Activated T-cell treated with anti-CD3 and anti-CD28 coated beads, Interleukin-2, amount 50 U/mL, for 24 hours (primary cell): ENCODE measurements at places on chromosomes 5 and 9.
A peak's percentile ranks its signal among the peaks of the same experiment; 100 is the strongest.

DNA sequence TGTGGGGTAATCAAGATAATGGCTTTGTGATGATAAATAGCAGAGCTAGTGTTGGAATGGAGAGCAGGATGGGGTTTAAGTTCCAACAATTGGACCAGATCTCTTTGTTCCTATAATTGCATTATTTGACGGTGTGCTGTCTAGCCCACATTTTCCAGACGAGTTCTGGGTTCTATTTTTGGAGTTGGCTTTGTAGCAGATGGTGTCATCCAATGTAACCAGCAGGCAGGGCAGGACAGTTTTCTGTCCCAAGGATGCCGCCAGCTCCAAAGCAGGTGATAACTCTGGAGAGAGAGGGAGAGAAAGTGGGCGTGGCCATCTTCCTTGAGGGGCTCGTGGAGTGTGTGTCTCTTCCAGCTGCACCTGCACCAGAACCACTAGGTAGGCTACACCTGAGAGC lies 251.3 kb downstream of the KIF4B start:
- DNase-seq, result no peak

- no peak for DNase-seq
Observed at GRCh38 chr9:127724012-127724411, 8.1 kb downstream of the TTC16 start.

- DNase-seq, result no peak
Observed at GRCh38 chr5:161311146-161311708, 235.3 kb downstream of the GABRB2 start.

- DNase-seq, result peak; percentile 39
Observed at GRCh38 chr9:92962303-92962649, 15.0 kb downstream of the FGD3 start.

DNA sequence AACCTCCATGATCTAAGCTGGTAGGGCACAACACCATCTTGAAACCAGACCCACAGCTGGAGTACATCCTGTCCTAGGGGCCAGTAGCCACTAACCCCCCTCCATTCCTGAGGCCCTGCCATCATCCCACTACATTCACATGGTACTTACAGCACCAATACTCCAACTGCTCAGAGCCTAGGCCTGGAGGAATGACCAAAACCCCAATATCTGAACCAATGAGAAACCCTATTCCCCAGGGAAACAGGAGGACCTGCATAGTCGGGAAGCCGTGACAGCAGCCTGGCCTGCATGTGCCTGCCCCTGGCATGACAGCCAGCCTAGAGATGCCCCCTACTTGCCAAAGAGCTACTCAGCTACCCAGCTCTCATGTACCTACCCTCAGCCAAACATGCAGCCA lies 65.4 kb upstream of the DMRT1 start:
- no peak for DNase-seq

- DNase-seq, result no peak
Observed at GRCh38 chr5:119395080-119395836, 39.4 kb downstream of the TNFAIP8 start.

DNA sequence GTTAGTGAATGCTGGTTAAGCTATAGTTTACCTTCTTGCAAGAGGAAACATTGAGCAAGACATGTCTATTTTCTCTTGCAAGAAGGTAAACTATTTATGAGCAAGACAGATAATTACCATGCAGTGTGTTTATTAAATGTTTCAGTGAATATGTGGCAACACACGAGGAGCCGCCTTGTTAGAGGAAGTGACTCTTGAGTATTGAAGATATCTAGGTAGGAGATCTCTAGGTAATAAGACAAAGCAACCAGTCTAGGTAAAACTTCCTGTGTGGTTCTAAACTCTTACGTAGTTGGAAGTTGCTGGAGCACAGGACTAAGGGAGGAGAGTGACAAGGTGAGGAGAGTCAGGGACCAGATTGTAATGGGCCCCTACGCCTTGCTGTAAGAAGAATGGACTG lies 16.8 kb downstream of the SKP2 start:
- no peak for DNase-seq

DNA sequence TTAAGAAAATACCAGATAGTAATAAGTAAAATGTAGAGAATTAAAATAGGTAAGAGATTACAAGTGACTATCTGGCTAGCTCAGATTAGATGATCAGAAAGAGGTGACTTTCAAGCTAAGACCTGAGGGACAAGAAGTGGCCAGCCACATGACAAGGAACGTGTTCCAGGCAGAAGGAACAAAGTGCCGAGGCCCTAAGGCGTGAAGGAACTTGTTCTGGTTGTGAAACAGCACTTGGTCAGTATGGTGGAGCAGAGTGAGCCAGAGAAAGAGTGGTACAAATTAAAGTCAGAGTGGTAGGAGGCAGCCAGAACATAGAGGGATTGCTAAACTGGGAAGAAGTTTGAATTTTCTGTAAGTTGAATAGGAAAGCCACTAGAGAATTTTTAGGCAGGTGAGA lies 73.6 kb downstream of the ADRB2 start:
- DNase-seq, result no peak
